Fibroblast of skin of back (primary cell): ENCODE measurements at places on chromosomes 1 and 21.
A peak's percentile ranks its signal among the peaks of the same experiment; 100 is the strongest.

DNA sequence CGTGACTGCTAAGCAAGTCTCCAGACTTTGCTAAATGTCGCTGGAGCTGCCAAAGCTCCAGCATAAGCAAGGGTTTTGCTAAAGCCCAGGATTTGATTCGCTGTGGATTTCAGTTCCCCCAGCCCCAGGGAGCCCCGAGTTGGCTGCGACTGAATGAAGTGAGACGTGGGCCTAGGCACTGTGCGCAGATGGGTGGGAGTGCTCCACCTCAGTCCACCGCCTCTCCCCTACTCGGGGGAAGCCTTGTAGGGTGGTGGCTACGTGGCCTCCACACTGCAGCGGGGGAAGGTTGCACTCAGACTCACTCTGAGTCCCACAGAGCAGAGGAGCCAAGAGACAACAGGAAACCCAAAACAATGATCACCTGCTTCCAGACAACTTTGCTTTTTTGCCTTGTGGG lies 397.8 kb upstream of the VAMP3 start:
- DNase-seq = no peak

- no peak for DNase-seq
These were observed 64.2 kb downstream of the HLX start for GRCh38 chr1:220943319-220943996.

DNA sequence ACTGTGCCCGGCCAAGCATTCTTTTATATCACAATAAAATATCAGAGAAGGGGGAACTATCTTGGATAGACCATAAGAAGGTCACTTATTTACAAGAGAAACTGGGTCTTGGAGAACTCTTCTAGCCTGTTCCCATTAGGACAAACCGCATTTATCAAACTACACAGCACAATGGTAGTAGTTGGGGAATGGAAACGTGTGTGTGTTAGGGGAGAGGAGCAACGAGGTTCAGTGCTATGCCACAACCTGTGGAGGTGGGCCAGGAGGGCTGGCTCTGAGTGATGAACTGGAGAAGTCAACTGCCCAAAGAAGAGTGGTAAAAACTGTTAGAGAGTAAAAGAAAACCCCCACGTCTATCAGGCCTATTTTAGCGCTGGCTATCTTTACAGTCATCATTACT lies 1.6 kb downstream of the DONSON start:
- DNase-seq = no peak

- no peak for DNase-seq
These were observed 161.7 kb upstream of the ST6GALNAC5 start for GRCh38 chr1:76705560-76705959.

GRCh38 chr1:172411791-172412338 lies 8.6 kb upstream of the C1orf105 start:
- no peak for DNase-seq

- DNase-seq = no peak
These were observed 22.1 kb downstream of the SPOCD1 start for GRCh38 chr1:31793586-31794285.

DNA sequence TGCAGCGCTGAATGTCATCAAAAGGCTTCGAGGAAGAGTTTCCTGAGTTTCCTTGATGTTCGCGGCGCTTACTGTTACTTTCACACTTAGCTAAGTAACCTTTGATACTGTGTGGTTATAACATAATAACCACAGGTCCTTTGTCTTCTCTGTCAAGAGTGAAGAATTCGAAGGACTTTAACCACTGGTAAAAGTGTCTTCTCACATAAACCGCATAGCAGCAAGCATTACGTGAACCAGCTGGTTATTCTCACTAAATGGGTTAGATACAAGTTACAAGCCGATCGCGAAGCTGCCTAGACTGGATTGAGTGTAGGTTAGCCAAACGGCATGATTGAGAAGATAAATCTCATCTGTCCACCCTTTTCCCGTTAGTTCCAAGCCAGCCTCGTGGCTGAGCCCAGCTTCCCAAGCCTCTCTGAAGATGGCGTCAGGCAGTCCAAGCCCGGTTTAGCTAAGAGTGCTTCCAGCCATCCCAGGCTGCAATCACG lies 18.3 kb upstream of the IFNGR2 start:
- DNase-seq = no peak

DNA sequence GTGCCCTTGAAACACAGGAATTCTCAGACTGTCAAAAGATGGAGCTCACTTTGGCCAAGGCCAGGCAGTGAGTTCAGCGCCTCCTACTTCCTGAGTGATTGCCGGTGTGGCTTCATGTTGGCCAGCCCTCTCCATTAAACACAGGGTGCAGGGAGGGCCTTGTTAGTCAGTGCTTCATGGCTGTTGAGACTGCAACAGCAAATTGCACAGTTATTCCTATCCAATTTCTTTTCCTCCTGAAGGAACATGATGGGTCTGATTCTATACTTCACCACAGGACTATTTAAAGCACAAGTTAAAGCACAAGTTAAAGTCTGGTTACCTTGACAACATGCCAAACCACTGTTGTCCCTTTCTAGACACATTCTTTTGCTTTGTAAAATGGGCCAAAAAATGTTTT lies 156.6 kb downstream of the SIPA1L2 start:
- DNase-seq = peak; percentile 85

- DNase-seq = no peak
These were observed 80.3 kb upstream of the ETS2 start for GRCh38 chr21:38725196-38726157.

DNA sequence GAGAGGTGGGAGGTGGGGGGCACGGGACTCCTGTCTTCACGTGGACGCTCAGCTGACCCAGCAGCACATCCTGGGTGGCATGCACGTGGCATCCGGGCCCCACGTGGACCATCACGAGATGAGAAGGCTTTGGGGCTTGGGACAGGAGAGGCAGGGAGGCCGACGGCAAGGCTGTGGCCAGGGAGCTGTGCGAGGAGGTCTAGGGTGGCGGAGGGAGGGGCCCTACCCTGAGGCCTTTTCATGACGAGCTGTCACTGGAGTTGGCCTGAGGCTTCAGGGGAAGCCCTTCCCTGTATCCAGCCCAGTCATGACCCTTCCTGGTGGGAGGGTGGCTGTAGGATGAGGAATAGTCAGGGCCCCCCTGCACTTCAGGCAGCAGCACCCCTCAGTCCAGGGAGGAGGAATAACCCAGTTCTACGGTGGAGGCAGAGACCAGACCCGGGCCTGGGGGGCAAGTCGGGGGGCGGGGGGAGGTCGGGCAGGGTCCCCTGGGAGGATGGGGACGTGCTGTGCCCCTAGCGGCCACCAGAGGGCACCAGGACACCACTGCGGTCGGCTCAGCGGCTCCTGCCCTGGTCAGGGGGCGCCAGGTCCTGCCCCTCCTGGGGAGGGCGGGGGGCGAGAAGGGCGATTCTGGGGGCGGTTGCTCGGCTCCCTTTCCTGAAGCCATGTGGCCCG lies 2.0 kb upstream of the PERM1 start:
- DNase-seq = no peak

DNA sequence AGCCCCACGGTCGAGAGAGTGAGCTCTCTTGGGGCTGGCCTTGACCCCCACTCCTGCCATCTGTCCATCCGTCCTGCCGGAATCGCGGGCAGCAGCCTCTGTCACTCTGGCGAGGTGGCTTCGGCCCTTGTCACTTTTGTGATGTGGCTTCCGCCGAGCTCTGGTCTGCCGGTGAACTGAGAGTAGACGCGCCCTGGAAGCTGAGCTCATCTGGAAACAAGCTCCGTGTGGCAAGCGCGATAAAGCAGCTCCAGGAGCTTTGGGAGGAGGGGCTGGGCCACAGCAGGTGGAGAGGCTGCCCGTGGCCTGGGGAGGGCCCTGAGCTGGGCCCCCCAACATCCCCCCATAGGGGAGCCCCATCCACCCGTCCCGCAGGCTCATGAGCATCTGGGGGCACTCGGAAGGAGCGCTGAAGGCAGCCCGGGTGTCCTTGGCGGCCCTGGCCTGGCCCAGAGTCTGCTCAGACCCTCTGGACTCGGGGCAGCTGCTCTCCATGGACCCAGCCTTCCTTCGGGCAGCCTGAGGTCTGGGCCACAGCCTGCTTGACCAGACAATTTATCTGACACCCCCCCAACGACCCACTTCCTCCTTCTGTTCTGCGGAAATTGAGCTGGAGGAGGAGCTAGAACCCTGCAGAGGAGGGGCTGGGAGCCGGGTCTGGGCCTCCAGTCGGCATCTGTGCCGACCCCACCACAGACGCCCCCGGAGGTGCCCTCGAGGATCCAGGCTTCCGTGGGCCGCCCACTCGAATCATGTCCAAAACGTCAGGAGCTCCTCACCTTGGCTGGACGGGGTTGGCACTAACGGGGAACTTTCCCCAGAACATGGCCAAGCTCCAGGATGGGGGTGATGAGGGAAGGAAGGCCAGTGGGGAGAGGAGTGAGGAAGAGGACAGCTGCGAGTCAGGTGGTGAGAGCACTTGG lies 59.1 kb downstream of the SLC19A1 start:
- no peak for DNase-seq

GRCh38 chr1:23645338-23645737 lies 46.3 kb upstream of the RPL11 start:
- no peak for DNase-seq

DNA sequence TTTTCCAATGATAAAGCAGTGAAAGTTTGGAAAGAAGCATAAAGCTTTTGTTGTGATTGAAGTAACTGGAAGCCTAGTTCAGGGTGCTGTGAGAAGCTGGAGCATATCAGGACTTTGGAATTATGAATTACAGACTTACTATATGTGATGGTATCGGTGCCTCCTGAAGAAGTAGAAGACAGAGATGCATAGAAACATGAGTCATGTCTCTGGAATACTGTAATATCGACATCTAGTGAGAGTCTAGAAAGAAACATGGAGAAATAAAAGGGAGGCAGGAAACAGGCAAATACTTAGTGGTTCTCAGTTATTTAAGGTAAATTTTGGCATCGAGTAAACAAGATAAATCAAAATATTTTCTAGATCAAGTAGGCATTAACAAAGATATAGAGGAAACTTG lies 103.0 kb downstream of the CAMTA1 start:
- DNase-seq = peak; percentile 59

- DNase-seq = peak; percentile 97
These were observed 4.5 kb downstream of the HDGF start for GRCh38 chr1:156746728-156747631.

DNA sequence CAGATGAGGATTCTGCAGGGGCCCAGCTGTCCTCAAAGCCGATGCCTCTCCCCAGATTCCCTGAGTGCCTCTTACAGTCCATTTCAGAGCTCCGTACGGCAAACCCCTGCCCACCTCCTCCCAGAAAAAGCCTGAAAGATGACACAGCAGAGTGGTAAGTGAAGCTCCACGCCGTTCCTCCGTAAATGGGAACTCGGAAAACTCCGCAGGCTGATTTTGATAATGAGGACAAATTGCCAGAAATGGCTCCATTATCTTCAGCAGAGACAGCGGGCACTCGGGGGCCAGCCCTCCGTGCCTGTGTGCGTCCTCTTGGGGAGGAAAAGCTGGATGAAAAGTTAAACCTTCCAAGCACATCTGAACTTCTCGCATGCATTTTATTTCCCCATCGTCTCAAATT lies 81.1 kb downstream of the NPHP4 start:
- no peak for DNase-seq

DNA sequence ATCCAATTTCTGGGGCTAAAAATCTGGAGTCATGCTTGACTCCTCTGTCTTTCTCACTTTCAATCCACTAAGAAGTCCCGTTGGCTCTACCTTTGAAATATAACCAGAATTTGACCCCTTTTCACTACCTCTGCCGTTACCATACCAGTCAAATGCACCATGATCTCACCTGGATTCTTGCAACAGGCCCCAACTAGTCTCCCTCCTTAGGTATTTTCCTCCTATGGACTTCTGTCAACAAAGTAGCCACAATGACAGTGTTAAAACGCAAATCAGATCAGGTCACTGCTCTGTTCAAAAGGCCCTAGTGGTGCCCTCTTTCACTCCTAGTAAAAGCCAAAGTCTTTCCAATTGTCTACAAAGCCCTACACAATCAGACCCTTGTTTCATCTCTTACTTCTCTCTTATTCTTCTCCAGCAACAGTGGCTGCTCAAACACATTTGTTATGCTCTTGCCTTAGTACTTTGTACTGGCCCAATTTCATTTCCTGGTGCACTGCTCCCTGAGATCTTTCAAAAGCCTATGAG lies 35.7 kb upstream of the AGL start:
- DNase-seq = no peak

DNA sequence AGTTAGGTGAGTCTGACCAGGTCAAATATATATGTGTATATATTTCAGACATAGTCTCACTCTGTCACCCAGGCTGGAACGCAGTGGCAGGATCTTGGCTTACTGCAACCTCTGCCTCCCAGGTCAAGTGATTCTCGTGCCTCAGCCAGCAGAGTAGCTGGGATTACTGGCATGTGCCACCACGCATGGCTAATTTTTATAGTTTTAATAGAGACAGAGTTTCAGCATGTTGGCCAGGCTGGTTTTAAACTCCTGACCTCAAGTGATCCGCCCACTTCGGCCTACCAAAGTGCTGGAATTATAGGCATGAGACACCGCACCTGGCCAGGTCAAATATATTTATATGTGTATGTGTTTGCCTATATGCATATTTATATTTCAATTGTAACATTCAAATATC lies 581.5 kb upstream of the B3GALT2 start:
- no peak for DNase-seq

GRCh38 chr1:6686294-6686693 lies 15.3 kb downstream of the DNAJC11 start:
- DNase-seq = peak; percentile 81

DNA sequence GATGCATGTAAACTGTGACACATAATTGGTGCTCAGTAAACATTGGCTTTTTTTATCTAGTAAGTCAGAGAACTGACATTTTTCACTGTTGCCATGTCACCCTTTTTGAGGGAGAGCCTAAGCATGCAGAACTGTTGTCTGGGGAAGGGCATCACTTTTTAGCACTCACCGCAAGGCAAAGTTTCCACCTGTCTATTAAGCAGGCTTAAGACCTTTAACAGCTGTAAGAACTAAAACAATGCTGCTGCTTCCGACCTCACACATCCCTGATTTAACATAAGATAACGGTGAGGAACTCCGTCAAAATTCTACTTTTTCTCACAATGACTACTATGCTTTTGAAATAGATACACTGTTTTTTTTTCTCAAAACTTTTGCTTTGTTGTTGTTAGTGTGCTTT lies 554.8 kb downstream of the NUF2 start:
- DNase-seq = peak; percentile 39

- DNase-seq = no peak
These were observed 6.2 kb downstream of the LIN9 start for GRCh38 chr1:226302731-226303130.

DNA sequence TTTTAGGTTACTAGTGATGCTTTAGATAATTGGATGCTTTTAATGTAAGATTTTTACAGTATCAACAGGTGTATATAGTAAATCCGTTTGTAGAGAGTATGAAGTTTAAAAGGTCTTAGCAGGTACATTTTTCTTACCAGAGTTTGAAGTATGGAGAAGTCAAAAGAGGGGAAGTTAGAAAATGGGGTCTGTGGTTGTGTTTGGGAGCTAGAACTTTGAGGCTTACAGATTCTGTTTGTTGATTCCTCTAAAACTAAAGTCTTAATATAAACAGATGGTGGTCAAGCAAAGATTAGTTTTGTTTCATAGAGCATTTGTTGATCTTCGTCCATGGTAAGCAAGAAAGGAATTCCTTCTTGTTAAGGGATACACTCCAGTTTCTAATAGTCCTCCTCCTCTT lies 35.8 kb downstream of the CDC42 start:
- DNase-seq = no peak

- DNase-seq = peak; percentile 19
These were observed 2.1 kb upstream of the S100A9 start for GRCh38 chr1:153355445-153356071.
